CD14-positive monocyte (primary cell): ENCODE measurements at places on chromosomes 12 and 14. TPM values are rescaled to one million over a fixed set of nuclear protein-coding genes. Genes with fewer than 3 reads are reported as not detected.

- DNase-seq = no peak
Observed at GRCh38 chr12:118015944-118016343, 559 bp upstream of the RFC5 start.

- no peak for DNase-seq
Observed at GRCh38 chr14:102922490-102923200, at the start of gene AMN. AMN (plus strand) TSS chr14:102922663; CDS start chr14:102922689, 26 bp downstream.

DNA sequence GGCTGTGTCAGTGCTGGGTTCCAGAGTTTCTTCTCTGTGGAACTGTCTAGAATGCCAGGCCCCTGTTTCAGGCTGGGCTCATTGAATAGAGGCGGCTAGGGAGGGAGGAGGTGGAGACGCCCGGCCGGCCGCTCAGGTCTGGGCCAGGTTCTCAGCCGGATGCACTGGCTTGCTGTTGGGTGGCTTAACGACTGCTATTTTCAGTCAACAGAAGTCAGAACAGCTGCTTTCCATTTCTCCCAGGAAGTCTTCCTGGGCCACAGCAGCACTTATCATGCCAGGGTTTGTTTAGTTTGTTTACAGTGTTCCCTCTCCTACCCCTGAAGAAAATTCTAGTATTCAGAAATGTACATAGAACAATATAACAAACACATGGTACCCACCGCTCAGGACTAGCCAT, 26.0 kb upstream of the VPS37B start:
- DNase-seq = no peak

DNA sequence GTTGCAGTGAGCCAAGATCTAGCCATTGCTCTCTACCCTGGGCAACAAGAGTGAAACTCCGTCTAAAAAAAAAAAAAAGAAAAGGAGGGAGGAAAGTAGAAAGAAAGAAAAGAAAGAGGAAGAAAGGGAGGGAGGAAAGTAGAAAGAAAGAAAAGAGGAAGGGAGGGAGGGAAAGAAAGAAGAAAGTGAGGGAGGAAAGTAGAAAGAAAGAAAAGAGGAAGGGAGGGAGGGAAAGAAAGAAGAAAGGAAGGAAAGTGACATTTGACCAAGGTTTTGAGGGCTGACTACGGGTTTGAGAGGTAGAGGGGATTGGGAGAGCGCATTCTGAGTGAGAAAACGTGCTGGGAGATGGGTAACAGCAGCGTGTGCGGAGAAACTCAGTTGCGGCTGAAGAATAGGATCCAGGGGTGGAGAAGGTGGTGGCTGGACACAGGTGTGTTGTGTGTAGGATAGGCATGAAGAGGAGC, 521 bp upstream of the PAPLN start:
- DNase-seq = no peak

DNA sequence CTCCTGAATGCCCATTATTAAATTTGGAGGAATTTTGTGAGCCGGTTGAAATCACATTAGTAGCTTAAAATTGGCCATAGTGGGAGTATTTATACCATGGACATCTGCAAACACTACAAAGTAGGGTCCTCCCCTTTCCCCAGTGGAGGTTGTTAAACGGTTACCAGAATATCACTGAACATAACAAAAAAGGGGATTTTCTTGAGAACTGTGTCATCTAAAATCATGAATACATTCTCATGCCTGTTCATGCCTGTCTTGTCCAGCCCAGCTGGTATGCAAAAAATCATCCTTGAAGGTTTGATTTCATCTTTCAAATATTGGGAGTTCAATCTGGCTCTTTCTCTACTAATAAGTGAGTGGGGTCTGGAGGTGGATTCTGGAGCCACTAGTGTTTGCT, 96.4 kb downstream of the OTOGL start:
- no peak for DNase-seq

Gene CPNE6
- polyA plus RNA-seq = not detected
